Activated T-helper 9 cell treated with anti-CD3 and anti-CD28 coated beads, Interleukin-2, amount 50 U/mL, for 16 hours (primary cell): ENCODE measurements at places on chromosomes 1 and 21.

- DNase-seq, result no peak
These were observed 245.3 kb downstream of the SLC45A1 start for GRCh38 chr1:8562881-8563865.

- DNase-seq, result no peak
These were observed 13.8 kb downstream of the INTS7 start for GRCh38 chr1:212021563-212021962.

DNA sequence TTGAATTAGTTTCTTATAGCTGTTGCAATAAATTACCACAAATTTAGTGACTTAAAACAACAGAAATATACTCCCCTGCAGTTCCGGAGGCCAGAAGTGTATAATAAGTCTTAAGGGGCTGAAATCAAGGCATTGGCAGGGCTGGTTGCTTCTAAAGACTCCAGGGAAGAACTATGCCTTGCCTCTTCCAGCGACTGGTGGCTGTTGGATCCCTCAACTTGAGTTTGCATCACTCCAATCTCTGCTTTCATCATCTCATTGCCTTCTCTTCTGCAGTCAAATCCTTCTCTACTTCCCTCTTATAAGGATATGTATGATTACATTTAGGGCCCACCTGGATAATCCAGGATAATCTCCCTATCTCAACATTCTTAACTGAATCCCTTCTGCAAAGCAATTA lies 19.1 kb upstream of the MED18 start:
- no peak for DNase-seq

GRCh38 chr1:53394306-53394705 lies 64.9 kb upstream of the DMRTB1 start:
- no peak for DNase-seq
